A673 (cell line): ENCODE measurements at places on chromosomes 3 and 15.

DNA sequence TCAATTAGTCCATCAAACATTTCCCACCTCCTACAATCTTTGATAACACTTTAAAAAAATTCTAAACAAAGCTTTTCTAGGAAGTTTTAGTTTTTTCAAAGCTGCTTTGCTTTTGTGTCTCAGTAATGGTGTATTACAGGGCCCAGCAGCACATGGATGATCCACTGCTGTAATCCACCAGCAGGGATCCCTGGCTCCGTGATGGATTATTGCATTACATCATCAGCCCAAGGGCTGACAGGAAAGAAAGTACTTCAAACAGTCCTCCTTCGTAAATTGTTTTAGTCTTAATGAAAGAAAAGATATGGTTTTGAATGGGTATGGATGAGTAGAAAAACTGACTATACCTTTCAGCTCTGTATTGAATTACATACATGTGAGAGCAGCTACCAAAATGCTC, 688.9 kb upstream of the NAALADL2 start:
- no peaks in the 10 kb centered on the region for H3K36me3 ChIP-seq
- H3K27ac ChIP-seq = no peak overlapping the region
- peak; percentile 62 for DNase-seq

GRCh38 chr15:85444122-85444745, 63.8 kb downstream of the AKAP13 start:
- H3K4me1 ChIP-seq = peaks cover 39% of the 10 kb centered on the region
- H3K27me3 ChIP-seq = no peaks in the 10 kb centered on the region

- peaks cover 50% of the 10 kb centered on the region for H3K27me3 ChIP-seq
- peak; percentile 65 for DNase-seq
- no peaks in the 10 kb centered on the region for H3K4me1 ChIP-seq
- H3K27ac ChIP-seq = no peak overlapping the region
Measured at GRCh38 chr15:73873889-73874511, 636 bp downstream of the TBC1D21 start.

- DNase-seq = no peak
- H3K4me3 ChIP-seq = no peak overlapping the region
- H3K36me3 ChIP-seq = no peaks in the 10 kb centered on the region
- H3K27ac ChIP-seq = no peak overlapping the region
Measured at GRCh38 chr3:58409663-58410062, 24.0 kb downstream of the PDHB start.

GRCh38 chr15:69868756-69869155, 229.0 kb downstream of the TLE3 start:
- no peaks in the 10 kb centered on the region for H3K4me1 ChIP-seq
- H3K4me3 ChIP-seq = no peak overlapping the region
- H3K27me3 ChIP-seq = no peaks in the 10 kb centered on the region

DNA sequence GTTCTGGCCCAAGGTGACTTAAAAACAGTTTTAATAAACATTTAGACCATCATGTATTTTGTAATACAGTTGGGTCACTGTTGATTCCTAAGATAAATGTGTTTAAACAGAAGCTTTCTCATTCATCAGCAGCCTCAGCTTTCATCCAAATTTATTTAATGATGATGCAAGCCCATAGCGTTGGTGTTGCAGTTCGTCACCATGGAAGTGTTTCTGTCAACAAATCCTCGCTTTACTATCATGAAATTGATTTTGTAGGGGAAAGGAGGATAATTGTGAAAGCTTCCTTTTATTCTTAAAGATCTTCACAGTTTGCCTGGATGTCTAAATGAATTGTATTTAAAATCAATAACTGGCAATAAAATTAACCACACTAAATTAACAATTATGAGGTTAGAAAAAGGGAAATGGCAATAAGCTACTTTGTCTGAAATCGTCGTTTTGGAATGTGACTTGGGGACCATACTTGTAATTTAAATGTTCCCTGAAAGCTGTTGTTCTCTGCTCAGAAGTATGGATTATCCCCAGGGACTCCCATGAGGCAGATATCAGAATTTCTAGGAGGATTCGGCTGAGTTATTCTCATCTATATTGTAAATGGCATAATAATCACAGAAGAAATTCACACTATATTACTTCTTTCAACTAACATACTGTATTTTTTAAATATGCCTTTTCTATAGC, 29.0 kb downstream of the CMSS1 start:
- H3K27me3 ChIP-seq = no peaks in the 10 kb centered on the region
- peak overlapping the region; percentile 29 for H3K27ac ChIP-seq
- H3K4me3 ChIP-seq = no peak overlapping the region
- H3K4me1 ChIP-seq = peaks cover 32% of the 10 kb centered on the region
- H3K36me3 ChIP-seq = no peaks in the 10 kb centered on the region

DNA sequence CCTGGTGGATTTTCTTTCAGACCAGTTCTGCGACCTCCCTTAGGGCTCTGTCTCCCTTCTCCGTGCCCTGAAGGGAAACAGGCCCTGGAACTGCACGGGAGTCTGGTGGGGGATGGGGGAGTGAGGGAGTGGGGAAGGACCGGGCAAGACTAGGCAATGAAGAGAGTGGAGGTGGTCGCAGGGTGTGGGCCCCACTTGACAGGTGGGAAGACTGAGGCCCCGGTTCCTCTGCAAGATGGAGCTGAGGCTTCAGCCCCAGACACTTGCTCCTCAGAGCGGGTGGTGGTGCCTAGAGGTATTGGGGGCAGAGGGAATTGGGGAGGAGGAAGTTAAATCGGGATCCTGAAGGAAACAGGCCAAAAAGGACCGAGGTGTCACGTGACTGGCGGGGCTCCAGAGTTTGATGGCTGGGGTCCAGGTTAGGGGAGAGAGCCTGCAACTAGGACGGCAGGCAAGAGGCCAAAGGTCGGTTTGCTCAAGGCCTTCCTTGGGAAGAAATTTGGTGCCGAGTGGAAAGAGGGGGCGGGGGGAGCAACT, 597 bp upstream of the CAMK1 start:
- no peak for DNase-seq
- peak overlapping the region; percentile 80 for H3K27ac ChIP-seq
- H3K36me3 ChIP-seq = no peaks in the 10 kb centered on the region

DNA sequence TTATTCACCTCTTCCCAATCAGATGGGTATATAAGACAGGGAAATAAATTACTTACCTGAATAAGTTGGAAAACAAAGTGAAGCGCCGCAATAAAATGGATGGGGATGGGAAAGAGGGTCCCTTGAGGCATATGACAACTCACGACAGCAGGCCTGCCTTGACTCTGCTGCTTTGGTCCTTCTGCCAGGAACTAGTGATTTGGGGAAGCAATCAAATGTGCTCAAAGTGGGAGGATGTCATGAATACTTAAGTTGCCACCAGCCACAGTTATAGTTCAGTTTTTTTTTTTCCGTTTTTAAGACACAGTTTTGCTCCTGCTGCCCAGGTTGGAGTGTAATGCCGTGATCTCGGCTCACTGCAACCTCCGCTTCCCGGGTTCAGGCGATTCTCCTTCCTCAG, 4.6 kb downstream of the PARL start:
- peaks cover 4% of the 10 kb centered on the region for H3K36me3 ChIP-seq
- H3K4me1 ChIP-seq = peaks cover 12% of the 10 kb centered on the region
- no peak overlapping the region for H3K4me3 ChIP-seq
- no peak for DNase-seq
- H3K27ac ChIP-seq = no peak overlapping the region

- H3K36me3 ChIP-seq = no peaks in the 10 kb centered on the region
- no peak overlapping the region for H3K27ac ChIP-seq
- H3K27me3 ChIP-seq = no peaks in the 10 kb centered on the region
- DNase-seq = no peak
- H3K4me1 ChIP-seq = peaks cover 40% of the 10 kb centered on the region
- H3K4me3 ChIP-seq = no peak overlapping the region
Measured at GRCh38 chr15:38127306-38127771, 125.3 kb upstream of the SPRED1 start.

DNA sequence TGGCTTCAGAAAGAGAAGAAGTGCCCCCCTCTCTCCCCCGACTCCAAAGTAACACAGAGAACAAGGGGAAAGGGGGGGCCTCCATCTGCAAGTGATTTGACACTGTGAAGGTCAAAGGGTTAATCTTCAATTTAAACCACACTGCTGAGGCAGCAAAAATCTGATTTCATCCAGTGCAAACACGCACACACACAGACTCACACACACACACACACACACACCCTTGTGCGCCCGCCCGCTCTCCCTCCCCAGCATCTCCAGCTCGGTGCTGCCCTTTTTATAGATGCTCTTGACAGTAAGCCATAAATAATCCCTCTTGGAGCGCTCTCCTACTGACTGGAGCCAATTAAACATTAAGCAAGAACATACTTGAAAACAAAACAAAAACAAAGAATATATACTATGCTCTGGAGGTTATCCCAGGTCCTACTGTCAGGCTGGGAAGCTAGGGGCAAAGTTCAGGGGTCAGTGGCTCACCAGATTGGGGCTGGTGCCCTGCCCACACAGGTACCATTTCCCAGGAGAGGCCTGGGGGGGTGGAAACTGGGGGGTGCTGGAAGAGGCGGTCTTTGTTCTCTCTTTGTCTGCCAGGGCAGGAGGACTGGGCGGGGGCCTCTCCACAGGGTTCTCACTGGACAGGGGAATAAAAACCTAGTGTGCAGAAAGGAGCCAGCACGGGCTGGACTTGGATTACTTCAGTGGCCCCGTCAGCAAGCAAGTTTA, 16.3 kb downstream of the BMF start:
- peak overlapping the region; percentile 96 for H3K27ac ChIP-seq
- H3K36me3 ChIP-seq = peaks cover 20% of the 10 kb centered on the region
- peaks cover 93% of the 10 kb centered on the region for H3K4me1 ChIP-seq
- DNase-seq = peak; percentile 95

GRCh38 chr15:28955993-28956421, 70.2 kb downstream of the APBA2 start:
- no peak for DNase-seq
- H3K4me1 ChIP-seq = no peaks in the 10 kb centered on the region
- H3K27me3 ChIP-seq = no peaks in the 10 kb centered on the region
- no peak overlapping the region for H3K27ac ChIP-seq
- H3K36me3 ChIP-seq = no peaks in the 10 kb centered on the region

DNA sequence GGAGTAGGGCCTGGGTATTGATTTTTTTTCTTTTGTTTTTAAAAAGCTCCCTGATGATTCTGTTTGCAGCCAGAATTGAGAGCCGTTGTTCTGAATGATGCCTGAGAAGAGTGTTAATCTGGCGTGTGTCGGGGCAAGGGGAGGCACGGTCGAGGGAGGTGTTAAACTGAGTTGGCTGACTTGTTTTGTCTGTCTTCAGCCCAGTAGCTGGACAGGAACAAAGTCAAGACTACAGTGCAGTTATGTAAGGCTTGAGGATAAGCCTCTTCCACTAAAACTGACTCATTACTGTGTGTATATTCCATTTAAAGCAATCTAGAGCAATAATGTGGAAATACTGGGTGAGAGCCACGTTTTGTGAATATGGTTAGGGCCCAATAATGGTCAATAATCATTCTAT, 119.0 kb upstream of the DLG1 start:
- no peak overlapping the region for H3K4me3 ChIP-seq
- H3K27me3 ChIP-seq = no peaks in the 10 kb centered on the region
- H3K4me1 ChIP-seq = no peaks in the 10 kb centered on the region
- no peak overlapping the region for H3K27ac ChIP-seq
- no peaks in the 10 kb centered on the region for H3K36me3 ChIP-seq

DNA sequence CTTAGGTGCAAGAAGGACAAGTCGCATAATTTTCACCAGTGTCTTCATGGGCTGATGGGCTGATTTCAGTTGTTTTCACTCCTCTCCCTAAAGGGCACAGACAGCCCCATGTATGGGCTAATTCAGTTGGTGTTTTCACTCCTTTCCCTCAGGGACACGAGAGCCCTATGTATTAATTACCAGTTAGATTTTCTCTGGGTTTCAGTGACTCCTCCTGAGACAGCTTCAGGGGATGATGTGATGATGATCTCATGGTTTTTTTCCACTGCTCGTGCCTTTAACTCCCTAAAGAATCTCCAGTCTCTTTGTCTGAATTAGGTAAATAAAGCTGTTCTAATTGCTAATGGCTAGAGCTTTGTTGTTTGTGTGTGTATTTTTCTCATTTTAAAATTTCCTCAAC, 9.9 kb downstream of the RAMAC start:
- DNase-seq = peak; percentile 10
- H3K27ac ChIP-seq = no peak overlapping the region
- H3K27me3 ChIP-seq = no peaks in the 10 kb centered on the region
- H3K4me3 ChIP-seq = no peak overlapping the region
- H3K4me1 ChIP-seq = peaks cover 3% of the 10 kb centered on the region

GRCh38 chr3:150599611-150600297, 3.4 kb upstream of the SELENOT start:
- DNase-seq = peak; percentile 59
- no peaks in the 10 kb centered on the region for H3K27me3 ChIP-seq
- H3K27ac ChIP-seq = peak overlapping the region; percentile 15
- no peak overlapping the region for H3K4me3 ChIP-seq
- no peaks in the 10 kb centered on the region for H3K36me3 ChIP-seq

GRCh38 chr15:96737408-96737807, 406.9 kb downstream of the NR2F2 start:
- no peak for DNase-seq
- H3K4me3 ChIP-seq = no peak overlapping the region
- H3K27ac ChIP-seq = no peak overlapping the region
- H3K36me3 ChIP-seq = no peaks in the 10 kb centered on the region
- H3K27me3 ChIP-seq = no peaks in the 10 kb centered on the region

DNA sequence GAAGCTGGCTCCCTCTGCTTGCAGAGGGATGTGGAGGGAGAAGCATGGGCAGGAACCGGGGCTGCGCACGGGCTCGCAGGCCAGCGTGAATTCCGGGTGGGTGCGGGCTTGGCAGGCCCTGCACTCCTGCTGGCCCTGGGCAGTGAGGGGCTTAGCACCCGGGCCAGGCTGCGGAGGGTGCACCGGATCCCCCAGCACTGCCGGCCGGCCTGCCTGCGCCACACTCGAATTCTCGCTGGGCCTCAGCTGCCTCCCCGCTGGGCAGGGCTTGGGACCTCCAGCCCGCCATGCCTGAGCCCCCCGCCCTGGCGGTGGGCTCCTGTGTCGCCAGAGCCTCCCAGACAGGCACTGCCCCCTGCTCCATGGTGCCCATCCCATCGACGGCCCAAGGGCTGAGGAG, 47.6 kb upstream of the SPATA12 start:
- no peaks in the 10 kb centered on the region for H3K4me1 ChIP-seq
- H3K36me3 ChIP-seq = no peaks in the 10 kb centered on the region
- H3K27me3 ChIP-seq = no peaks in the 10 kb centered on the region
- no peak overlapping the region for H3K4me3 ChIP-seq
- DNase-seq = no peak
- no peak overlapping the region for H3K27ac ChIP-seq

- no peaks in the 10 kb centered on the region for H3K4me1 ChIP-seq
- no peak overlapping the region for H3K4me3 ChIP-seq
- no peak overlapping the region for H3K27ac ChIP-seq
- H3K27me3 ChIP-seq = peaks cover 53% of the 10 kb centered on the region
Measured at GRCh38 chr15:71551566-71551965, 258.8 kb upstream of the NR2E3 start.
